ENCODE measurements at places on chromosomes 12 and 14.

- DNase-seq = peak; percentile 40
These were observed 96.8 kb downstream of the SINHCAF start for GRCh38 chr12:31228811-31229792.

- no peak for DNase-seq
These were observed 43.1 kb upstream of the CCDC196 start for GRCh38 chr14:66442953-66443571.

- DNase-seq = no peak
These were observed 111.6 kb downstream of the SCAF11 start for GRCh38 chr12:45878630-45879255.

DNA sequence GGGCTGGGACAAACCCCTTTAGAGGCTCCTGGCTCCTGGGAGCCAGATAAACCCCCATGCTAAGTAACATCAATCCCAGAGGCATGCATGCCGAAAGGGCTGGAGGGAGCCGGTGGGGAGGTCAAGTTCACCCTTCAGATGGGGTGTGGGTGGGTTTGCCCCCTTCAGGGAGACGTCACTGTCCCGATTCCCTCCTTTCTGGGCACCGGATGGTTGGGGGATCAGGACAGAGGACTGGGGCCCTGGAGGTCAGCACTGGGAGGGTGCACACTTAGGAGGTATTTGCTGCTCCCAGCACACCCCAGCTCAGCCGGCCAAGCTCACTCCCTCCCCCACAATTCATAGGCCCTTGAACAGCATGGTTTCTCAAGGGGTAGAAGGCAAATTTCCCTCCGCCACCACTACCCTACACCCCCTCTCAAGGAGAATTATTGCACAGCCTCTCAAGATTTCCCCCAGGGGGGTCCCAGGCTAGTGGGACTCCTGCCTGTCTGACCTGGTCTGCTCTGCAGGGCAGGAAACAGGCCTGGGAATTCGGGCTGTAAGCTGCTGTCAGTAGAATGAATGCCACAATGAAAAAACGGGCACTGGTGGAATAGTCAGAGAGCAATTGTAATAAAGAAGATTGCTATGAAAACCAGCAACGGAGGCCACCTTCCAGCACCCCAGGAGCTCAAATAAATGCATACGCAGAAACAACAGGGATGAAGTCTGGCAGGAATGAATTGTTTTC is 63.5 kb downstream of the GALNT16 start:
- DNase-seq = peak; percentile 51

DNA sequence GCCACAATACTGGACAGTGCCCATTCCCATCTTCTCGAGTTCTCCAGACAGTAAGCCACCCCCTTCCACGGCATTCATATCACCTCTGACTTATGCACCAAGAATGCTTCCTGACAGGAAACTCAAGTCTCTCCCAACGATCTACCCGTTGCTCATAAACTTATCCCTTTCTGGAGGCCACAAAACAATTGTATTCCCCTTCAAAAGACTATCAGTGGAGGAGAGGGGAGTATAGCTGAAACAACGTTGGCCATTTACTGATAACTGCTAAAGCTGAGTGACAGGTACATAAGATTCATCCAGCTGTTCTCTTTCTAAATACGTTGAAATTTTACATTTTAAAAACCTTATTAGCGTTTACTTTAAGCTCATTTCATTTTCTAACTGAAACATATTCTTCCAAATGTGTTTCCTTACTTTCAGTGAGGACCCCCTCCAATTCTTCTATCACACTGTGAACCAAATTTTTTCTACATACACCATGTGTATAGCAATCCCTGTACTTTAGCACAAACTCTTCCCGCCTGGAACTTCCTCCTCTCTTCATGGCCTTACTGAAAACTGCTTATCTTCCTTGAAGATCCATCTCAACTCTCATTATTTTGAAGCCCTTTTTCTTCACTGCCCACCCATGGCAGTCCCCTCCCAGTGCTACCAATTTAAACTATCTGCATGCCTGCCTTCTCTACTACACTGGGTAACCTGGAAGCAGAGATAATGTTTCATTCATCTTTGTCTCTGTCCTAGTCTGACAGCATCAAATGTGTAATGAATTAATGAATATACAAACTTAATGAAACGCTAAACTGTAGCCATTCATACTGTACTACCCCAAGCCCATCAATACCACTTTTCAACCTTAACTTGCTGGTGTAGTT is 28.8 kb downstream of the ATXN2 start:
- DNase-seq = no peak

- DNase-seq = peak; percentile 34
These were observed 13.1 kb downstream of the KRT85 start for GRCh38 chr12:52354200-52354599.

DNA sequence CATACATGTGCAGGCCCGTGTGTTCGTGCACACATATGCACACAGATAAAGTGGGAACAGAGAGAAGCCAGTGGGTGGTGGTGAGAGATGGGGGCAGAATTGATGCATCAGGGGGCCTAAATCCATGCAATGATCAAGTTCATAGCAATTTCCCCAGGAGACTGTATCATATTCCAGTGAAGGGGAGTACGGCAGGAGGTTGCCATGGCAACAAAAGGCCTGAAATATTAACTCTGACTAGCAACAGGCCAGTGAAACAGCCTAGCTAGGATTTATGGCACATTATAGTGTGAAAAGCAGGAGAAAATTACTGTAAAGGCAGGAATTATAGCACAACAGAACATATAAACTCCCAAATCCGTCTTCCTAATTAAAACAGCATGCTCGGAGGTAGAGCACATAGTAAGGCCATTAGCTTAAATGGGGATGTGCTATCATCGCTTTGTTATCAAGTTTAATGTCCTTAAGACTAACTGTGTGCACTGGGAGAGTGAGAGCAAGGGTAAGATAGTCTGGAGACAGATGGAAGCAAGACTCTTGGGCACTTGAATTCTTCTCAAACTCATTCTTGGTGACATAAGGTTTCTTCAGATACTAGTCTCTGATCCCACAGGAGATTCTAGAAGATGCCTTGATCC is 806.3 kb downstream of the DIO2 start:
- no peak for DNase-seq

GRCh38 chr14:57413849-57414248 is 23.5 kb downstream of the NAA30 start:
- no peak for DNase-seq

Data from endodermal cell (in vitro differentiated cells).